Activated effector memory CD4-positive, alpha-beta T cell treated with anti-CD3 and anti-CD28 coated beads, Interleukin-2, amount 50 U/mL, for 16 hours (primary cell): ENCODE measurements at places on chromosomes 4 and X.

GRCh38 chr4:80112236-80112635 lies 39.2 kb upstream of the ANTXR2 start:
- DNase-seq, result no peak

DNA sequence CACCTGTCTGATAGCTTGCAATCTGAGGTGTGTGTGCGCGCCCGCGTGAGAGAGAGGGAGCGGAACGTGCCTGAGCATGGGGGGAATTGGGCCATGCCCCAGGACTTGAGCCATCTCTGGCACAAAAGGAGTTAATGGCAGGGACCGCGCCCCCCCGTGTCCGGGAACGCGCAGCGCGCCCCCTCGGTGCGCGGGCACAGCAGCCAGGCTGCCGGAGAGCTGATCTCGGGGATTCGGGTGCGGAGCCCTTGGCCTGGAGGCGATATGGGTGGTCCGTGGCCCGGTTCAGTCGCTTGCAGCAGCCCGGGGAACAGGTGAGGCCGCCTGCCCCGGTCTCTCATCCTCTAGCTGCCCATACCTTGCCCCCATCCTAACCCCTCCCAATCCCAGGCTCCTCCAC lies at the start of gene NLGN3:
Gene NLGN3, plus strand, starts transcription at position 191 of the 400 bp plus-strand sequence. CDS start 2,909 bp downstream, outside the sequence.
- no peak for DNase-seq

- peak; percentile 68 for DNase-seq
These were observed 533 bp downstream of the IL15 start for GRCh38 chr4:141636771-141637460.

- DNase-seq, result no peak
These were observed 253.8 kb downstream of the DHX15 start for GRCh38 chr4:24330573-24330972.

GRCh38 chr4:122826553-122827257 lies at the start of gene FGF2:
TSS of gene FGF2 (plus strand) at chr4:122826831. CDS start at chr4:122827175, 344 bp downstream.
- DNase-seq, result peak; percentile 64

GRCh38 chr4:4899202-4899925 lies 39.9 kb downstream of the MSX1 start:
- DNase-seq, result no peak

DNA sequence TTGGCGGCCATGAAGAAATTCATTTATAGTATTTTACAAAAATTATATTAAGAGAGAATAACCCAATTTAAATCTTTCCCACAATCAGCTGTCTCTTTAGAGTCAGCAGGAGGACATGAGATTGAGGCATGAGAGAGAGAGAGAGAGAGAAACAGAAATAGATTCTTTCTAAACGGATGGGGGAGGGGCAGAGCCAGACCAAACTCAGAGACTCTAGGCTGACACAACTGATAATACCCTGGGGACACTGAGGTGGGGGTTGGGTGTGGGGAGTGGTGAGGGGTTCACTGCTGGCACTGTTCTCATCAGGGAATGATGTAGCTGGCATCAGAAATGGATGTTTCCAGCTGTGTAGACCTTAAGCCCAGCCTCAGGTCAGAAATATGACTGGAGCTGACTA lies 20.5 kb upstream of the HOPX start:
- no peak for DNase-seq

GRCh38 chr4:165402375-165402774 lies 23.6 kb downstream of the CPE start:
- no peak for DNase-seq

- peak; percentile 78 for DNase-seq
These were observed at the start of gene CPE for GRCh38 chr4:165378745-165379677. TSS of gene CPE (plus strand) at chr4:165379008. CDS start at chr4:165379222, 214 bp downstream.

GRCh38 chr4:79174490-79175252 lies 151.2 kb downstream of the NAA11 start:
- no peak for DNase-seq

DNA sequence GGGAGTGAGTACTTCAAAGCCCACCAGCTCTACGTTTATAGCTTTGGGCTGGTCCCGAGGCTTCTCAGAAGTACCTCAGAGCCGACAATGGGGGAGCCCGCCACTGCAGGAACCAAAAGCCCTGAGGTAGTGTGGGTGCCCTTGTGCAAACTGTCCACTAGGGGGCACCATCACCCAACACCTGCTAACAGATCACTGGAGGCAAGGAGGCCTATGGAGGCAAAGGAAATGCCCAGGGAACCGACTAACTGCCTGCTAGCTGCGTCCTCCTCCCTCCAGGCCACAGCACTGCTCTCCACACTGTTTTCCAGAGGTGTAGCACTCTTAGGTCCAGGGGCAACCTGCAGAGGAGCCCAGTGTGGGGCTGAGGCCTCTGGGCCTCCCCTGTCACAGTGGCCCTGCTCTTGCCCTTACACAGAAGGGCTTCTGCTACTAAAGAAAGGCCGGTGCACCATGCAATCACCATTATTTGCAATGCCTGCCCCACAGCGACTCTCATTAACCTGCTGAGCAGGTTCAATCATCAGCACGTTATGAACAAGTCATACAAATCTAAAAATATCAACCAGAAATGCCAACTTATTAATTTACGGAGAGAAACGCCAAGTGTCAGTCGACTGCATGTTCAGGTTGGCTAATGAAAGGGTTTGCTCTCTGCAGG lies 159.1 kb downstream of the NSUN7 start:
- DNase-seq, result peak; percentile 87
